ENCODE measurements at places on chromosomes 13 and 19.

DNA sequence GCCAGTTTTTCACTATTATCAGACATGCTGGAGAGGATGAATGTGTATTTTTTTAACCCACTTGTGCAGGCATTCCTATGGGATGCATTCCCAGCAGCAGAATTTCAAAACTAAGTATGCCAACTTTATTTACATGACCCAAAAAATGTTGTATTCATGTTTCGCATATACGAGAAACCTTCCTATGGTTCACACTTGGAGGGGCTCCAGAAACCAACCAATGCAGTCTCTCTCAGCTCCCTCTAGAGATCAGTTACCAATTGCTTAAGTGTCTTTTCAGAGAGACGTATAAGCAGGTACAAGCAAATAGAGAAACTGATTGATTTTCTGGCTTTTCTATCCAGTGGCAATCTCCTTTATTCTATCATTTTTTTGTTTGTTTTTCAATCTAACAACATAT is 5.5 kb upstream of the PTOV1 start:
- no peak for DNase-seq

DNA sequence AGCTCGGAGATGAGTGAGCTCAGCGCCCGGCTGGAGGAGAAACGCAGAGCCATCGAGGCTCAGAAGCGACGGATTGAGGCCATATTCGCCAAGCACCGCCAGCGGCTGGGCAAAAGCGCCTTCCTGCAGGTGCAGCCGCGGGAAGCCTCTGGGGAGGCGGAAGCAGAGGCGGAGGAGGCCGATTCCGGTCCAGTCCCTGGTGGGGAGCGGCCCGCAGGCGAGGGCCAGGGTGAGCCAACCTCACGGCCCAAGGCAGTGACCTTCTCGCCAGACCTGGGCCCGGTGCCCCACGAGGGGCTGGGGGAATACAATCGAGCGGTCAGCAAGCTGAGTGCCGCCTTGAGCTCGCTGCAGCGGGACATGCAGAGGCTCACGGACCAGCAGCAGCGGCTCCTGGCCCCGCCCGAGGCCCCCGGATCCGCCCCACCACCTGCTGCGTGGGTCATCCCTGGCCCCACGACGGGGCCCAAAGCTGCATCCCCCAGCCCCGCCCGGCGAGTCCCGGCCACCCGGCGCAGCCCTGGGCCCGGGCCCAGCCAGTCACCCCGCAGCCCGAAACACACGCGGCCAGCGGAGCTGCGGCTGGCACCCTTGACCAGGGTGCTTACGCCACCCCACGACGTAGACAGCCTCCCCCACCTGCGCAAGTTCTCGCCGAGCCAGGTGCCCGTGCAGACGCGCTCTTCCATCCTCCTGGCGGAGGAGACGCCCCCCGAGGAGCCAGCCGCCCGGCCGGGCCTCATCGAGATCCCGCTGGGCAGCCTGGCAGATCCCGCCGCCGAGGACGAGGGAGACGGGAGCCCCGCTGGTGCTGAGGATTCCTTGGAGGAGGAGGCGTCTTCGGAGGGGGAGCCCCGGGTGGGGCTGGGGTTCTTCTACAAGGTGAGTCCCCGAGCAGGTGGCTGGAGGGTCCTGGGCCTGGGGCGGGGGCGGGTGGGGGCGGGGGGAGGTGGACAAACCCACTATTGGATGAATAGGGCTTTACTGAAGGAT is 16.8 kb downstream of the XAB2 start:
- no peak for DNase-seq

GRCh38 chr13:65032825-65033224 is 2197.3 kb downstream of the PCDH9 start:
- no peak for DNase-seq

GRCh38 chr13:73467125-73467524 is 408.3 kb downstream of the KLF5 start:
- no peak for DNase-seq

DNA sequence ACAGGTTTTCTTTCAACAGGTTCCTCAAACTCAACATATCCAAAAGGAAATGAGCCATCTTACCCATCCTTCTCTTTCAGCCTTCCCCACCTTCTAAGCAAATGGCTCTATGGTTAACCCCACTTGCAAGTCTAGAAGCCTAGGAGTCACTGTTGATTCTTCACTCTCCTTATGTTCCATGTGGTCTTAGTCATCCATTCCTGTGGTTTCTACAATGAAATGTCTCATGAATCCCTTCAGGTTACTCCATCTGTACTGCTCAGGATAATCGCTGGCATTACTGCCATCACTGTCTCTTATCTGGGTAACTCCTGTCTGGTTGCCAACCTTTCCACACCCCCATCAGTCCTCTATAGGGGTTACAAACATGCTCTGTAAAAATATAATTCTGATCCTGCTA is 381.3 kb downstream of the ENOX1 start:
- DNase-seq: no peak

DNA sequence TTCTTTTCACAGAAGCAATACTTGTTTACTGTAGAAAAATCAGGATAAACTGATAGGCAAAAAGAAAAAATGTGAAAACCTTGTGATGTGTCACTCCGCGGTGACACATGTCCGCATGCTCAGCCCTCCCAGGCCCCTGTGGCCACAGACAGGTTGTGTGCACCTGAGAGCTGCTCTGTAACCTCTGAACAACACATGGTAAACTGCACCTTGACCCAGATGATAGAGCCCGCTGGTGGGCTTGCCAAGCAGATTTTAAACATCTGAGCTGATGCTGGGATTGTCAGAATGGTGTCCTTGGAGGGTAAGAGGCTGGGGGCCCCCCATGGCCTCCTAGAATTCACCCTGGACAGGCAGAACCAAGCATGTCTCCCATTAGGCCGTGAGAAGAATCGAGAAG is 33.8 kb downstream of the DHRS12 start:
- no peak for DNase-seq

- no peak for DNase-seq
These were observed 6.4 kb downstream of the NUDT15 start for GRCh38 chr13:48043789-48044503.

- DNase-seq: no peak
These were observed 62.4 kb upstream of the RNF113B start for GRCh38 chr13:98239162-98240076.

- DNase-seq: no peak
These were observed 11.7 kb downstream of the RAP2A start for GRCh38 chr13:97445522-97446187.

DNA sequence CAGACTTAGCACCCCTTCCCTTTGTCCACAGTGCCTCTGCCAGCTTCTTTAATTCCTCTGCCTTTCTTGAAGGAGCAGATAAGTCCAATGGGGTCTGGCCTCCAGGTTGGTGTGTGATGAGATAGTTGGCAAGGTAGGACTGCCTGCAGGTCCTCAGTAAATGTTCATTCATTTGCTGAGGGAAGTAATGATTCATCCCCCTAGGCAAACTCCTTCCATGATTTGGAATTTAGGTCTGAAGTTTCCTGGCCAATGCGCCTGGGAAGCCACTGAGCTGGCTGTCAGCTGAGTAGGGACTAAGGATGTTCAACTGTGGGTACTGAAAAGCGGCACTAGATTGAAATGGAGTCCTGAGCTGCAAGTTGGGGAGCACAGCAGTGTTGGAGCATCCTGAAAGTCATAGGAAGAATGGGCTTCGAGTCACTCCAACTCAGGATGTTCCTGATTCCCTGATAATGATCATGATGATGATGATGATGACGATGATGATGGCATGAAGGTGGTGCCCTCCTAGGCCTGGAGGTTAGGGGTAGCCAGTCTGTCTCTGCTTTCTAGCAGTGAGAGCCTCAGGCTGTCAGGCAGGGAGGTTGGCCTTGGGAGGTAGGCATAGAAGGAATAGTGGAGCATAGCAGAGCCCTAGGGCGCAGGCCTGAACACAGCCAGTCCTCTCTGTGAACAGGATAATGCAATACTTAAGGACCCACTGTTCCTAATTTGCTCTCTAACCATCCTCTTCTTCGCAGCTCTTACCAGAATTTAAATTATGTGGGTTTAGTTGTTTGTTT is 44.7 kb downstream of the COL4A2 start:
- DNase-seq: no peak

DNA sequence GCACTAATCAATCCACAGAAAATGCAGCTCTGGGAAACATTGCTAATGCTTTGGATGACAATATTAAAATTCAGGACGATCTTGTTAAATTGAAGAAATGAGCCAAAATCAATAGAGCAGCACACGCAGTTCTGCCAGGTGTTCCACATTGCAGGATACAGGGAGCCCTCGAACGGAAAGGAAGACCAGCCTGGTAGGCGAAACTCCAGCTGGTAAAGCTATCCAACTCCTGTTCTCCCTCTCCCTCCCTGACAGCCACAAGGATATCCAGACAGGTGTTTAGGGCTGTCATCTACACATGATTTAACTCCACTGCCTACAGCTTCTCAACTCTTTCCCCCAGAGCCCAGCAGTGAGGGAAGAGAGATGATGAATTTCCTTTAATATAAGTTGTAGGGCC is 67.7 kb downstream of the EPSTI1 start:
- DNase-seq: no peak

GRCh38 chr13:74037762-74038161 is 96.4 kb downstream of the KLF12 start:
- DNase-seq: no peak

DNA sequence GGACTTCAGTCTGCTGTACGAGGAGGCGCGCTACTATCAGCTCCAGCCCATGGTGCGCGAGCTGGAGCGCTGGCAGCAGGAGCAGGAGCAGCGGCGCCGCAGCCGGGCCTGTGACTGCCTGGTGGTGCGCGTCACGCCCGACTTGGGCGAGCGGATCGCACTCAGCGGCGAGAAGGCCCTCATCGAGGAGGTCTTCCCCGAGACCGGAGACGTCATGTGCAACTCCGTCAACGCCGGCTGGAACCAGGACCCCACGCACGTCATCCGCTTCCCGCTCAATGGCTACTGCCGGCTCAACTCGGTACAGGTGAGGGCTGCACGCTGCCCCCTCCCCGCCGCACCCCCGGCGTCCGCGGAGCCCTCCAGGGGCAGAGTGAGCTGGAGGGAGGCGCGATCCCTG is 14.6 kb downstream of the KCTD15 start:
- DNase-seq: no peak

GRCh38 chr19:35500611-35501010 is 10.3 kb upstream of the KRTDAP start:
- DNase-seq: no peak

GRCh38 chr13:75986818-75987217 is 350.7 kb downstream of the LMO7 start:
- no peak for DNase-seq

- DNase-seq: no peak
These were observed 85.2 kb upstream of the PCDH8 start for GRCh38 chr13:52933547-52934210.

DNA sequence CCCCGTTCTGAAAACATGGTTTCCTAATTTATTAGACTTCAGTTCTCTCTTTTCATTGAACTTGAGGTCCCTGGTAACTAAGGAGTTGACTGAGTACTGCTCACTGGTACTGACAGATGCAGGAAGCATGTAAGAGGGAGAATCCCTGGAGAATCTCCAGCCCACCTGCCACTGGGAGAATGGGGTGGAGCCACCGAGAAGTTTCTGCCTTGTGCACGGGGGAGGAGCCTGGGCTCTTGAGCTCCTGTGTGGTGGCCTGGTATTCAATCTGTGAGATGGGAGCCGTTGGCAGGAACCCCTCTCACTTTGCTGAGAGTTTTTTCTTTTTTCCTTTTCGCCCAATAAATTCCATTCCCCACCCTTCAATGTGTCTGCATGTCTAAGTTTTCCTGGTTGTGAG is 13.2 kb upstream of the AKAP11 start:
- no peak for DNase-seq

- no peak for DNase-seq
These were observed 82.7 kb downstream of the TEX26 start for GRCh38 chr13:31015199-31015598.

- no peak for DNase-seq
These were observed 384.6 kb downstream of the FGF14 start for GRCh38 chr13:102017248-102017647.

DNA sequence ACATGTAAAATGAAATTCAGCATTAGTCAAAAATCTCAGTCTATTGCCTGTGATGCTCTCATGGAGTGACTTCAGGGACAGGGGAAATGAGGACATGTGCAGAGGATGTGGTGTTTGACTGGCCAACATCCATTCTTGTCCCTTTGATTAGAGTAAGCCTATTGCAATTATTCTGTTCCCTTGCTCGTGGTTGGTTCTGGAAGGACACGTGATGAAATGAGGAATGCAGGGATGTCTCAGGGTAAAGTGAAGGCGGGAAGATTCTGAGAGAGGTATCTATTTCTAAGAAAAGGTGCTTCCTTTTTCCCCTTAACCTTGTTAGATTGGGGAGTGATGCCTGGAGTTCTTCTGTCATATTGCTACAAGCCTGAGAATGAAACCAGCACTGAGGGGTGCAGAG is 37.1 kb upstream of the CNMD start:
- DNase-seq: no peak

GRCh38 chr13:105167385-105167784 is 1368.1 kb downstream of the EFNB2 start:
- DNase-seq: no peak

- DNase-seq: no peak
These were observed 8.1 kb downstream of the ATG4D start for GRCh38 chr19:10551698-10552301.

GRCh38 chr13:113064000-113064533 is 41.5 kb upstream of the F7 start:
- no peak for DNase-seq

GRCh38 chr13:51479199-51479523 is 26.3 kb upstream of the INTS6 start:
- no peak for DNase-seq

GRCh38 chr13:100694722-100695508 is 20.3 kb upstream of the TMTC4 start:
- DNase-seq: no peak

- DNase-seq: no peak
These were observed 23.4 kb downstream of the CEACAM21 start for GRCh38 chr19:41599175-41599966.

DNA sequence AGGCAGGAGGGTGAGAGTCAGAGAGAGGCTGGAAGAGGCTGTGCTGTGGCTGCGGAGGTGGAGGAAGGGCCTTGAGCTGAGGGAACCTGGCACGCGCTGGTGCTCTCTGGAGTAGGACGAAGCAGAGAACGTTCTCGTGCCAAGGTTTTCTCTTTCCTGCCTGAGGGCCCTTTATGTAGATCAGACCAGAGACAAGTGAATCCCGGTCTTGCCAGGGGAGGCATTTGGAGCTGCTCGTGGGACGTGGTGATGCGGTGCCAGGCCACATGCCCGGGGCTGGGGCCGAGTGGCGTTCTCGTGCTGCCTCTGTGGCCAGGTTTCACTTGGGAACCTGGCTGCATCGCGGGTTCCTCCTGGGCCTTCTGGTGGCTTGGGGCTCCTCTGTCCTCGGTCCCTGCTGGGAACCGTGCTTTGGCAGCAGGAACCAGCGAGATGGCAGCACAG is 54.2 kb downstream of the KDM4B start:
- DNase-seq: peak; percentile 74

- DNase-seq: no peak
These were observed 4.9 kb downstream of the TMEM259 start for GRCh38 chr19:1015782-1016646.

DNA sequence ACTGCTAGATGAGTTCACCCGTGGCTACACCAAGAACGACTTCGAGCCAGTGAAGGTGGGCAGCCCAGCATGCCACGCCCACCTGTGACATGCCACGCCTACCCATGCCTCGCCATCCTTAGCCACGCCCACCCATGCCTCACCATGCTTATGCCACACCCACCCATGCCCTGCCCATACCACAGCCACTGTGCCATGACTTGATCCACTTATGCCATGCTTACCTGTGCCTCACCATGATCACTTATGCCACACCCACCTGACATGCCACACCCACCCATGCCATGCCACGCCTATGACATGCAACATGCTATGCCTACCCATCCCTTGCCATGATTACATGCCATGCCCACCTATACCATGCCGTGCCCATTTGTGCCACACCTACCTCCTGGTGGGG is 12.9 kb upstream of the USE1 start:
- no peak for DNase-seq

GRCh38 chr19:18063463-18063862 is 23.3 kb downstream of the IL12RB1 start:
- no peak for DNase-seq
